ENCODE measurements at places on chromosomes 13 and 19.

GRCh38 chr13:111480976-111481375 is 160.5 kb downstream of the TEX29 start:
- no peak for DNase-seq

DNA sequence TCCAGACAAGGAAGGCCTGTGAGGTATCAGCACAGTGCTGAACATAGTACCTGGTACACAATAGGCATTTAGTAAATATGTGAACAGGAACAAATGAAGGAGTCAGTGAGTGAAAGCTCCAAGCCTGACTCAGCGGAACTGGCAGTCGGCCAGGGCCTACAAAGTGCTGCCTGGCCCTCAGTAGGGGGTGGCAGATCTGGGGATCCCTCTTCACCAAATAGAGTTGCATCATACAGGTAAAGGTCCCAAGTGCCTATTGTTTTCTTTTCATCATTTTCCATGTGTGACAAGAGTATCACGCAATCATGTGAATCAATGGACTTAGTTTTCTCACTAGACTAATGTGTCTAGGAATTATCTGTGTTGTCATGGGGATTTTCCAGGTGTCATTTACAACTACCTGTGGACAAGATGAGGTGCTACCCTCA is 9.2 kb downstream of the CYP2B6 start:
- peak; percentile 5 for DNase-seq

- DNase-seq: peak; percentile 77
Observed at GRCh38 chr13:91722267-91722884, 324.0 kb downstream of the GPC5 start.

- peak; percentile 53 for DNase-seq
Observed at GRCh38 chr19:41882568-41883462, at the start of gene ARHGEF1. Gene ARHGEF1 (plus strand): TSS chr19:41883184. CDS start chr19:41888083, 4,899 bp downstream.

DNA sequence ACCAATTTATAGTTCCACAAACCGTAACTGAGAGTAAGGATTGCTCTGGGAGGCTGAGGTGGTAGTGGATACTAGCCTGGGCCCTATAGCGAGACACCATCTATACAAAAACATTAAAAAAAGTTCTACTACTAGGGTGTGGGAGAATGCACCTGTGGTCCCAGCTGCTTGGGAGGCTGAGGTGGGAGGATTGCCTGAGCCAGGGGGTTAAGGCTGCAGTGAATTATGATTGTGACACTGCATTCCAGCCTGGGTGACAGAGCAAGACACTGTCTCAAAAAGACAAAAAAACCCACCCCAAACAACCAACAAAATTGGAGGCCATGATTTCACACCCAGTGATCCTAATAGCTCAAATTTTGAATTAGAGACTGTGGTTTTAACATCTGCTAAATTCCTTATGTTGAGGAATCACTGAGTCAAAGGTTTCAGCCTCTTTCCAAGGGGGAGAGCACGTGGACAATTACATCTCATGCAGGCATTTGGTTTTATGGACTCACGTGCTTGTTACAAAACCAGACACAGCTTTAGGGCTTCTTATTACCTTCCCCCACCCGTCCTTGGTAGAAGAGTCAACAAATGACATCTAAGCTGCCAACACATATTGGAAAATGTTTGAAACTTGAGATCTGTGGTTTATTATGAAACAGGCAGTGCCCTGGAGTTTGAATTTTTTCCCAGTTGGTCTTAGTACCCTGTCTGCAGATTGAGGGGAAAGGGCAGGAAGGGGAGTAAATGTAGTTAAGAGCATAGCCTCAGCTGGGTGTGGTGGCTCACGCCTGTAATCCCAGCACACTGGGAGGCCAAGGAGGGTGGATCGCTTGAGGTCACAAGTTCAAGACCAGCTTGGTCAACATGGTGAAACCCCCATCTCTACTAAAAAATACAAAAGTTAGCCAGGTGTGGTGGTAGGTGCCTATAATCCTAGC is 18.5 kb downstream of the CYP2A6 start:
- peak; percentile 48 for DNase-seq

Data from hematopoietic multipotent progenitor cell treated with erythropoietin and hydrocortisone succinate and interleukin-3 and kit ligand, for 6 days (in vitro differentiated cells).